ENCODE measurements at places on chromosomes 7 and 10.

- no peak for DNase-seq
Measured at GRCh38 chr10:13337827-13338196, 10.3 kb downstream of the SEPHS1 start.

GRCh38 chr7:91193141-91193540, 71.1 kb upstream of the FZD1 start:
- peak; percentile 73 for DNase-seq

DNA sequence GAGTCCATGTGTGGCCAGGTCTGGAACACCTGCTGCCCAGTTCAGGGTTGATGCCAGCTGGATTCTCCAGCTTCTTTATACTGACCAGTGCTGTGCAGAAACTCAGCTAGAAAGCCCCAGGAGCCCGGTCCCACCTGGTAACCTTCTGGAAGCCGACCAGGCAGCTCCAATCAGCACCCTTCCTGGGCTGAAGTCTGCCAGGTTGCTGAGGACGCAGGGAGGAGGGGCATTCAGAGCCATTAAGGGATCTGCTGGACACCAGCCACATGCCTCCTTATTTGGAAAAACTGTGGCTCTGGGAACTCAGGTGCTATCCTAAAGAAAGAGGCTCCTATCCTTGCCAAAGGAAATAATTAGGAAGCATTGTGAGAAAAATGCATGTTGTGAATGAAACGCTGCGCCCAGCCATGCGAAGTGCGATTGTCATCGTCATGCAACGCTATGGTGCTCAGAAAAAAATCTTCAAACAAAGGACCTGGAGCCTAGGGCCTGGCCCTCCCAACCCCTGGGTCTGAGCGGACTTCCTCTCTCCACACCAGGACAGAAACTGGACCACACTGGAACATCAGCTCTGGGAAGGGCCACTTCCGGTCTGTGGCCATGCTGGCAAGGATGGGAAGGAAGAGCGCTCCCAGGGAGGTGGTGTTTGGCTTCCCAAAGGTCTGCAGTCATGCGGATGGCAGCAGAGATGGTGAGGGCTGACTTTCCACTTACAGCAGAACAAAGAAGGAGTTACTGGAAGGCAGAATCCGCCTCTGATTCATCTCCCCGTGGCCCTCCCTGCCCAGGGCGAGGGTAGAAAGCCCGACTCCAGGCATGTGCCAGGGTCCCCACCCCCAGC, 90.1 kb downstream of the FAM53B start:
- no peak for DNase-seq

DNA sequence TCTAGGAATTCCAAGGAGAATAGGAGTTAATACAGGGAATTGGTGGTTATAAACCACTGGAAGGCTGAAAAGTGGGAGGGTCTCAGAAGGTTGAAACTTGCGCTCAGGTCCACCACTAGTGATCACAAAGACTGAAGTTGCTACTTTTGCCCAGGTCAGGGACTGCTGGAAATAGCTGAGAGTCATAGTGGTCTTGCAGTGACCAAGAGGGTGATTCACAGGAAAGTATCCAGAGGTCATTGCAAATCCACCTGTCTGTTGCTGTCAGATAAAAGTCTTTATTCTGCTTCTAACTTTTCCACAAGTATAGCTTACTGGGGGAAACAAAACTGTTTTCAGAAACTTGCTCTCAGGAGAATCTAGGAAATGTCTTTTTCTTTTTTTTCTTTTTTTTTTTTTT, 211.5 kb upstream of the PRSS1 start:
- DNase-seq, result no peak
